ENCODE measurements at places on chromosomes 1 and 21.

GRCh38 chr1:8430476-8430875, 112.6 kb downstream of the SLC45A1 start:
- DNase-seq: no peak

DNA sequence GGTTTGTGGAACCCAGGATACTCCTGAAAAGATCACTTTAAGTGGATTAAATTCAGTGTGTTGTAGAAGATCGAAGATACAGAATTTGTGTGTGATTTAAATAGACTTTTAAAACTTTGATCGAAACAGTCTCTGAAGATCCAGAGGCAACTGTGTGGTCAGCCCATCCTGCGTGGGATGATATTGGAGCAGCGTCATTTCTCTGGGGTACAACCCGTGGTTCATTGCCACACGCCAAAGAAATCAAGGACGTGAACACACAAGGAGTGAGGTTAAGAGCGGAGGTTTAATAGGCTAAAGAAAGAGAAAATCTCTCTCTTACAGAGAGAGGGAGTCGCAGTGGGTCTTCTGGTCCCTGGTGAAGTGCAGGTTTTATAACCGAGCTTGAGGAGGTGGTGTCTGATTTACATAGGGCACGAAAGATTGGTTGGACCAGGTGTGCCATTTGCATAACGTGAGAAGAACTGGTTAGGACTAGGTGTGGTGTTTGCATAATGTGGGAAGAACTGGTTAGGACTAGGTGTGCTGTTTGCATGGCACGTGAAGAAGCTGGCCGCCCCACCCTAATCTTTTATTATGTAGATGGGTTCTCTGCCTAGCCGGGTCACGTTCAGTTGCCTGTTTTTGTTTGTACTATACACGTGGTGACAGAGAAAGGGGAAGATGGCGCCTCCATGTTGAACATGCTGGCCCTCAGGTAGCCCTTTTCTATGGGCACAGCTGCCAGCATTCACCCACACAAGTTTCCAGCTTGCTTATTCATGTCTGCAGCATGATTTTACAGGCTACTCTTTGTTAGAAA, 82.3 kb downstream of the ADSS2 start:
- DNase-seq: no peak

GRCh38 chr1:17688217-17688810, 66.8 kb upstream of the ACTL8 start:
- no peak for DNase-seq

DNA sequence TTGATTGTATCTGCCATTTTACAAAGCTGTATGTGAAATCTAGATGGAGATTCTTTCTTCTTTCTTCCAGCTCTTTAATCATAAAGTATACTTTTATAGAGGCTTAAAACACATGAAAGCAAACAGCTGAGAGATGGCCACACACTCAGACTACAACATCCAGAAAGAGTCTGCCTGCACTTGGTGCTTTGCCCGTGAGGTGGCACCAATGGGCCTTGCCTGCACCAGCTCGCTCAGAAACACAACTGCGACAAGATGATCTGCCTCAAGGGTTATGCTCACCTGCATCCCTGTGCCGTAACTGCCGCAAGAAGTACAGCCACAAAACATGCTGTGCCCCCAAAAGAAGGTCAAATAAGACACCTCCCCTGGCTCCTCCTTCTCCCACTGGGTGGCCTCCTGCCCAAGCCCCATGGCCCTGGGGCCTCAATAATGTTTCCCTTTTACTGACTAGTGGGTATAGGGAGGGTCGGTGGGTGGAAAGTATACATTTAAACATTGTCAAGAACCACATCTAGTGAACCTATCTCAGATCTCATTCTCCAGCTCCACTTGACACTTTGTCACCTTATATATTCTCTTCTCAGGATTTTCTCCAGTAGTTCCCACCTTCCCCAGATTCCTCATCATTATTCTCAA, 66.7 kb upstream of the ANGPTL3 start:
- no peak for DNase-seq

- DNase-seq: no peak
Measured at GRCh38 chr1:213526306-213526705, 461.5 kb upstream of the PROX1 start.

DNA sequence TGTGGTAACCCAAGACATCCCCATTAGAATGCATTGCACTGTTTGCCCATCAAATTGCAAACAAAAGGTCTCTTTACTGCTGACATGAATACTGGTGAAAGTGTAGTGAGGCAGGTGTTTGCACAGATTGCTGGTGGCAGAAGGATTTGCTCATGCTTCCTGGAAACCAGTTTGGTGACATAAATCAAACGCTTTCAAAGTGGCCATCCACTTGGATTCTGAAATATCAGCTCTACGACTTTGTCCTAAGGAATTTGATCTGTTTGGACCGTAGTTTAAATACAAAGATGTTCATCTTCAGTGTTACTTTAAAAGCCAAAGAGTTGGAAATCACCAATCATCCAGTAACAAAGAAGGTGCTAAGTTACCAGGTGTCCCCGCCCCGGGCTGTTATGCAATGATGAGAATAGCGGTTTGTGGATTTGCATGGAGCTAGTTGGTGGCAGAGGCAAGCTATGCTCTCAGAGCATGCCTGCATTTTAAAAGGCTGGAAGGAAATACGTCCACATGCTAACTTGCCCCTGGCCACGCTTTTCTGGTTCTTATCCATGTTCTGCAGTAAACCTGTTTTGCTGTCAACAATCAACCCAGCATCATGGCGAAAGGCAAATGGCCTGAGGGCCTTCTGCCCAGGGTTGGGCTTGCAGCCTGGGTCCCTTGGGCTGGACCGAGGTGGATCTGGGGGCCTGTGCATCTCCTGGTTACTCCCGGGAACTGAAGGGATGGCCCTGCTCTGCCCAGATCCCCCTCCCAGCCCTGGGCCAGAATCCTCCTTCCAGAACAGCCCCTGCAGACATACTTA, 49.2 kb downstream of the UMODL1 start:
- DNase-seq: no peak

GRCh38 chr1:32798191-32798590, 19.0 kb downstream of the YARS1 start:
- no peak for DNase-seq

- no peak for DNase-seq
Measured at GRCh38 chr1:226737819-226738420, 1.2 kb downstream of the ITPKB start.

DNA sequence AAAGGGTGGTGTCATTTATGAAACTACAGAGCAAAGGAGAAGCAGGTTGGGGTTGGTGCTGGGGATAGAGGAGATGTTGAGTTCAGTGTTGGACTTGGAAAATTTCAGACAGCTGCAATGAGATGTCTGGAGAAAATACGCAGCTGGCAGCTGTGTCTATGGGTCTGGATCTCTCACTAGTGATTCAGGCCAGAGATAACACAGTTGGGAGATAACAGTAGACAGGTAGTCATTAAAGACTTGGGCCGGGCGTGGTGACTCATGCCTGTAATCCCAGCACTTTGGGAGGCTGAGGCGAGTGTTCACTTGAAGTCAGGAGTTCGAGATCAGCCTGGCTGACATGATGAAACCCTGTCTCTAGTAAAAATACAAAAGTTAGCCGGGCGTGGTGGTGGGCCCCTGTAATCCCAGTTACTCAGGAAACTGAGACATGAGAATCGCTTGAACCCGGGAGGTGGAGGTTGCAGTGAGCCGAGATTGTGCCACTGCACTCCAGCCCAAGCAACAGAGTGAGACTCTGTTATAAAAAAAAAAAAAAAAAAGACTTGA, 2.5 kb upstream of the TFAP2E start:
- no peak for DNase-seq

DNA sequence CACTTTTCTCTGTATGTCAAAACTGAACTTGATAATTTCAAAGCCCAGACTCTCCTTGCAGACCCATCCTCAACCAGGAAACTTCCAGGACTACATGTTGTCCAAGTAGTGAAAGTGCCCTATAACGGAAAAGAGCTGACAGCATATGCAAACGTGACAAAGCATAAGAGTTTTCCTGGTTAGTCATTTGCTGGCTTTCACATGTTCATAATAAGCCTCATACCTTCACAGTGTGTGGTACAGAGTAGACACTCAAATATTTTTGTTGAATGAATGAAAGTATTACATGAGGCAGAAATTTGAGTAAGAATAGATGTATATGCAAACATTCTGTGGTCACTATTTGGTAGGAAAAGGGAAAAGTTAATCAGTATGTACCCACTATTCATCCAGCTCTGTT, 473.3 kb downstream of the MRPL39 start:
- DNase-seq: no peak

DNA sequence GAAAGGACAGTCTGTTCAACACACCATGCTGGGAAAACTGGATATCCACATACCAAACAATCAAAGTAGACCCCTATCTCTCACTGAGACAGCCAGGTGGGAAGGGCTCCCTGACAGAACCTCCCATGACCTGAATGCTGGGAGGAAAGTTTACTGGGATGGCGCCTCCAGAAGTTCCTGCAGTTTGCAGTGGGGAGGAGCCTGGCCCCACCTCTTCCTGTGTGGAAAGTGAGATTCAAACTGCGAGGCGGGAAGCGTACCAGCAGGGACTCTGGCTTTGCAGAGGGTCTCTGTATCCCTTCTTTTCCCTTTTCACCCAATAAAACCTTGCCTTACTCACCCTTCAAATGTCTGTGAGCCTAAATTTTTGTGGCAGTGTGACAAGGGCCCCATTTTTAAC, 190.7 kb downstream of the HHIPL2 start:
- no peak for DNase-seq

DNA sequence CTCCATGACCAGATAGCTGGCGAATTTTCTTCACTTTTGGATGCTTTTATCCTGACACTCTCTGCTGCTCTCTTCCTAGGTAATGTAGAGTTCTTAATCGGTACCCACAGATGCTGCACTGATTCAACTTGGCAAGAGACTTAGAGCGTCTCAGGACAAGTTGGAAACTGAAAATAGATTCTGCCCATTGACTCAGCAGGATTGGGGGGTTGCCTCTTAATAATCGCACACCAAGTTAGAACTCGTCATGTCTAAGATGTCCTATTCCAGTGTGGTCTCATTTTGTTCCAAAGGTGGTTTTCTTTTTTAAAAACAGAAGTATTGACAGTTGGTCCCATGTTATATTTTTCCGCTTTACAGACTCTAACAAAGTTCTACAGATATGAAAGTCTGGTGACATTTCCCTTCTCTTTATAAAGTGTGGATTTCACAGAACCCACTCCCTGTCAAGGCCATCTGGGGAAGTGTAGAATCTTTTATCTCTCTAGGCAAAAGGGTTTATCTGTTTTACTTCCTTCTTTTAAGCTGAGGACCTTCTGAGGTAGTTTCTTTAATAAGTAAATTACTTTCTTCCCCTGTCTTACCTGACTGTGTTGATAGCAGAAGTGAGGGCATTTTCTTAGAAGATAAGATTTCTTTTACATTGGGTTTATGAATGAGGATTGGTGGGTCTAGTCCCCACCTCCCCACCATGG, 12.1 kb upstream of the DIPK1A start:
- no peak for DNase-seq

GRCh38 chr1:226951286-226952117, 11.4 kb downstream of the COQ8A start:
- DNase-seq: no peak

GRCh38 chr1:2472561-2473177, 3.4 kb upstream of the PLCH2 start:
- DNase-seq: no peak

DNA sequence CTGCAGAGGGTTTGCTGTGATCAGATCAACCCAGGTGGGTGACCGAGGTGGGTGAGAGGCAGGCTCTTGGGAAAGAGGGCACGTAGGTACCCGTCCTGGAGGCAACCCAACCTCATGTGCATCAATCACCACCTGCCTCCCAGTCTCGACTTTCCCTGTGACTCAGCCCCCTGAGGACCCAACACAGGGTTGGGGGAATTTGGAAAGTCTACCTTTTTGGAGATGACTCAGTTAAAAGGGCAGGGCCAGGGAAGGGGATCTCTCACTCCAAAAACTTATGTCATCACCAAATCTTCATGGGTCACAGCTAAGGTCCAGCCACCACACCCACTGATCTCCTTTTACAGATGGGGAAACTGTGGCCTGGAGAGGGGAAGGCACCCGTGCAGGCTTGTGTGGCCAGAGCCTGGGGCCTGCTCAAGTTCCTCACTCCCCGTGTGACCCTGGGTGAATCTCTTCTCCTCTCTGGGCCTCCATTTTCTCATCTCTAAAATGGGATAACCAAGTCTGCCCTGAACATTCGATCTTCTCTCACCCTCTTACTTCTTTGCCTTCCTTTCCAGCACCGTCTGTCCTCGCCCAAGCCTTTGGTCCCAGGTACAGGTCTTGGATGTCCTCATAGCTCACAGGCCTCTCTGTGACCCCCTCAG, 34.6 kb upstream of the WNT4 start:
- DNase-seq: no peak

- DNase-seq: no peak
Measured at GRCh38 chr1:207234690-207235089, 86.8 kb upstream of the CD55 start.

GRCh38 chr1:70475023-70475422, 64.0 kb downstream of the CTH start:
- DNase-seq: no peak

DNA sequence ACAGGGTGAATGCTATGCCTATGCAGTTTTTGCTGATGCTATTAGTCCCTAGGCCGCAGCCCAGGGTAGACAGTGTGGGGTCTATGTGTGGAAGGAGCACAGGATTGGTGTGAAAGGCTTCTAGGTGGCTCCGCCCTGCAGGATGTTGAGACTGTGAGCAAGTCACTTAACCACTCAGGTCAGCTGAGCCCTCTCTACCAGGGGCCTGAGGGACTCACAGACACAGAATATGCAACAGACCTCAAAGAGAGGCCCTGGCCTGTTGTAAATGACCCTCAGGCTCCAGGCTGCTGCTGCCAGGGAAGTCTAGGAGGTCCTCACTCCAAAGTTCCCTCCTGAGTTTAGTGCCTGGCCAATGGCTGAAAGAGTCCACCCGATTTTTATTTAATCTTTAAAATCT, 11.0 kb downstream of the NHLH2 start:
- DNase-seq: no peak

GRCh38 chr1:36208978-36209703, 15.1 kb upstream of the THRAP3 start:
- no peak for DNase-seq

GRCh38 chr21:34884346-34884929, 164.7 kb downstream of the RUNX1 start:
- DNase-seq: no peak

GRCh38 chr1:38905985-38906384, 24.6 kb upstream of the GJA9 start:
- DNase-seq: no peak

GRCh38 chr1:33819290-33819912, 44.5 kb upstream of the HMGB4 start:
- DNase-seq: no peak

DNA sequence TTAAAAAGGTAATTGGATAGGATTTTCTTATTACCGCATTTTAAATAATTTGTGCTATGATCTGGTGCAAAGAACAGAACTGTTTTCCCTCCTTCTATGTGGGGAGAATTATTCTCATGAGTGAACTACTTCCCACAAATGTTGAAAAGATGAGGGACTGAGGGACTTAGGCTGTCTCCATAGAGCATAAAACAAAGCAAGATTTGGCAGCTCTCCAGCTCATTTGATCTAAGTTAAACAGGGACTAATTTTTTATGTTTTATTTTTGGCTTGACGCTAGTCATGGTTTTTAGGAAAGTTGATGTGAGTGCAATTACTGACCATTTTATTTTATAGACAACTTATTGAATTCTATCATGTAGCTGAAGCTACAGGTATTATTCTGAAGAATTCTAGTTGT, 362.3 kb downstream of the HLX start:
- DNase-seq: no peak

- DNase-seq: no peak
Measured at GRCh38 chr21:27244352-27244751, 277.5 kb upstream of the ADAMTS5 start.
